ENCODE measurements at places on chromosomes 4 and X. TPM values are rescaled to one million over a fixed set of nuclear protein-coding genes. Genes with fewer than 3 reads are reported as not detected.

UGT2B15 gene
- 0.21 TPM for total RNA-seq

AADAT gene
- 19.7 TPM for total RNA-seq

C1GALT1C1 gene
- 43.4 TPM for total RNA-seq

FGFBP2 gene
- total RNA-seq = not detected

DNA sequence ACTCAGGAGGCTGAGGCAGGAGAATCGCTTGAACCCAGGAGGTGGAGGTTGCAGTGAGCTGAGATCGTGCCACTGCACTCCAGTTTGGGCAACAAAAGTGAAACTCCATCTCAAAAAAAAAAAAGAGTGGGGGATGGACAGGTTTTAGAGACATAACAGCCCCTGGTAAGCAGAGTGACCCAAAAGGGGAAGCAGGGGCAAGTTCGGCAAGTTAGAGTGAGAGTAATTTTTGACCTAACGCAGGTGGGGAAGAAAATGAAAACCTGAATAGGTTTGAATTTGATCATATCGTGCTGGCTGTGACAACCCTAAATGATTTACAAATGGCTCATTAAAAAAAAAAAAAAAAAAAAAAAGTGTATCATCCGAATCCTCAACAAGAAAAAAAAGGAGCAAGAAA lies 25.7 kb upstream of the TMEM131L start:
- no peak for DNase-seq
- no peaks in the 10 kb centered on the region for H3K36me3 ChIP-seq
- H3K4me1 ChIP-seq = no peaks in the 10 kb centered on the region
- H3K4me3 ChIP-seq = no peak overlapping the region

DNA sequence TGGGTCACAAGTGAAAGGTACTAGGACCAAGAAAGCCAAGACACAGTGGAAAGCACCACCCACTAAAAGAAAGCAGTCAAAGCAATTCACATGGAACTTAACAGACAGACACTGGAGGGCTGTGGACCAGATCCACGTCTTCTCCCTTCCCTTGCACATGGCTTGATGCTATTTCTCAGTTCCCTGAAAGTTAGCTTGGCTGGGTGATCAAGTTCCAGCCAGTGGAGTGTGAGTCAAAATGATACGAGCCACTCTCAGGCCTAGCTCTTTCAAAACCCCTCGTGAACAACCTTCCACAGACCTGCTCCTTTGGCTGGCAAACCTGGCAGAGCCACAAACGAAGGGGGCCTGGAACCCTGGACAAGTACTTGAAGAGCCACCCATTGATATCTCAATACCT lies 52.0 kb downstream of the RELL1 start:
- no peaks in the 10 kb centered on the region for H3K4me1 ChIP-seq
- no peak overlapping the region for H3K27ac ChIP-seq
- no peaks in the 10 kb centered on the region for H3K27me3 ChIP-seq
- DNase-seq = no peak
- no peak overlapping the region for H3K4me3 ChIP-seq

DNA sequence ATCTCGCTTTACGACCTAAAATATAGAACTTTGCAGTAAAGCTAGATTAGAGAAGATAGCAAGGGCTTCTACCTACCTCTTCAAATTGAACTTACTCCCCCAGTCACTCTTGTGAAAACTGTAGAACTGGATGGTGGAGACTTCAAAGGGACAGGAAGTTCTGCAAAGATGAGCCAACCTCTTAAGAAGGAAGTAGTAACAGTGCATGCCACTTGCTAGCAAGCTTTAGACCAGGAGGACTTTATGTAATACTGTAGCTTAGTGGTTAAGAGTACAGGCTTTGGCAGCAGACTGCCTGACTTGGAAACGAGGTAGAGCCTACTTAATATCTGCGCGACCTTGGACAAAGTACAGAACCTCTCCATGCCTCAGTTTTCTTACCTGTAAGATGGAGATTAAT lies 27.5 kb upstream of the VBP1 start:
- no peaks in the 10 kb centered on the region for H3K27me3 ChIP-seq
- H3K27ac ChIP-seq = no peak overlapping the region
- no peaks in the 10 kb centered on the region for H3K36me3 ChIP-seq
- DNase-seq = no peak
